Fibroblast of the aortic adventitia (primary cell): ENCODE measurements at places on chromosomes 13 and 19. TPM values are rescaled to one million over a fixed set of nuclear protein-coding genes. Genes with fewer than 3 reads are reported as not detected.

FXYD1 gene
- 2.5 and 6.5 TPM in 2 replicates for total RNA-seq

UBL5 gene
- total RNA-seq: 83.8 and 272 TPM in 2 replicates

ZNF549 gene
- total RNA-seq: 1.1 and 5.3 TPM in 2 replicates

CKM gene
- not detected in 2 replicates for total RNA-seq

RNASEH2B gene
- 40.2 and 43.1 TPM in 2 replicates for total RNA-seq

CYP4F12 gene
- not detected in 2 replicates for total RNA-seq

TMEM161A gene
- total RNA-seq: 6.7 and 9.3 TPM in 2 replicates
